GM12891 (cell line): ENCODE measurements at places on chromosomes 7 and 10.

- no peak for DNase-seq
Observed at GRCh38 chr7:106393564-106394251, 108.9 kb upstream of the NAMPT start.

- no peak for DNase-seq
Observed at GRCh38 chr7:125661677-125662076, 732.1 kb upstream of the POT1 start.

GRCh38 chr10:34147641-34148304 lies 667.3 kb downstream of the PARD3 start:
- no peak for DNase-seq

- DNase-seq: no peak
Observed at GRCh38 chr10:4062751-4063150, 277.7 kb upstream of the KLF6 start.

DNA sequence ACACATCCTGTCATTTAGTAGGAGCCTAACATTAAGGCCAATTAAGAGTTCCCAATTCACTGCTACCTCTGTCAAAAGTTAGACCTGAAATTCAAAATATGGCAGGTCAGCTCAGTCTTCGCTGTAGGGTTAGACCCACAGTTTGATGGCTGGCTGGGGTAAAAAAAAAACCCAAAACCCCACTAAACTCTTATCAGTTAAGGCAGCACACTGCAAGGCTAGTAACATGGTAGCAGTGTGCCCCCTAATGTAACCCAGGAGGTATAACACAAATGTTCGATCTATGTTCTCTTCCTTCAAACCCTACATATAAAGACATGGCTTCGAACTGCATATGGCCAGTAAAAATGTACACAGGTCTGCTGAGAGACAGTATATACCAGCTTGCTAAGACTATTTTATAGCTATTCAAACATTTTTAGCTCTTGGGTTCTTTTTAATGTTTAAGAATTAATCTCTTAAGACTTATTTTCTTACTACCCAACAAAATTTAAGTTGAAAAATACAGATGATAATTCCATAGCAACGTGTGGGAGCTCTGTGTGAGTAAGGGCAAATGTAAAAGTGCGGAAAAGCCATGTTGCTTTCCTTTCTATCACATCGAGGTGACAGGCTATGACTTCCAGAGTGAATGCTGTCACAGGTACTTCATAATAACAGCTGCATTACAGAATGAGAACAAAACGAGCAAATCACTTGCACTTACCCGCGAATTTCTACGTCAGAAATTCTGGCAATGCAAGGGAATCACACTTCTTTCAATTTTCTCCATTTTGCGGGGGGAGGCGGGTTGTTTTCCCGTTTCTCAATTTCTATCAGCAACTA lies 168.4 kb upstream of the IMMP2L start:
- peak; percentile 29 for DNase-seq

DNA sequence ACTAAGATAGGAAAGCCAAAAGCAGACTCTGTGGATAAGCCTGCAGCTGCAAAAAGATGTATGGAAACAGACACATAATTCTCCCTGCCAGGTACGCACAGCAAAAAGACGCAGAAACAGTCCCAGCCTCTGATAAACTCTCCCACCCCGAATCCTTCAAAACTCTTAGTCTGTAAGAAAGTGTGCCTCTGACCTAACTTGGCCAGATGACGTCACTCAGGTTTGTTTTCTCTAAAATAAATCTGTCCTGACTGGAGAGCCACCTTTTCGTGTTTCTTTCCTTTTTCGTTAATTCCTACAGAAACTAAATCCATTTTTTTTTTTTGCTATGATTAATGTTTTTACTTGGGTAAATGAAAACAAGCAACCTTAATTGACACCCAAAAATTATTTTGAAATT lies 793.8 kb downstream of the SORCS1 start:
- DNase-seq: no peak

GRCh38 chr10:133474665-133475424 lies 21.1 kb downstream of the SCART1 start:
- DNase-seq: no peak

GRCh38 chr7:157500171-157500960 lies 163.6 kb downstream of the DNAJB6 start:
- no peak for DNase-seq
